ENCODE measurements at places on chromosomes 11 and 22. TPM values are rescaled to one million over a fixed set of nuclear protein-coding genes. Genes with fewer than 3 reads are reported as not detected.

Gene LRP5
- total RNA-seq, result 29.9 TPM

Gene KLHL35
- 4.3 TPM for total RNA-seq

DNA sequence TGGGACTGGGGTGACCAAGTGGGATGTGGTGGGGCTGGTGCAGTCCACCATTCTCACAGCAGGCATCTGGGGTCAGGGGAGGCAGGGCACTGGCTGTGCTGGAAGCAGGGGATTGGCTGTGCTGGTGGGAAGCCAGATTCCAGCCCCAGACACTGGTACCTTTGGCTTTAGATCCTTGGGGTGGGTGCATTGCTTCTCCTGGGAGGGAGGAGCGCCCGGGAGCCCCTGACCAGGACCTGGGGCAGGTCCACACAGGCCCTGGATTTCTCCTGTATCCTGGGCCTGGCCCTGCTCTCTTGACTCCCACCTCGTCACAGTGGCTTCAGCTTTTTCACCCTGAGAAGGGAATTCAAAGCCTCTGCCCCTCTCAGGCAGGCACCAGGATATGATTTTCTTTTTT lies 38.5 kb downstream of the ST3GAL4 start:
- DNase-seq, result no peak

- DNase-seq, result no peak
Observed at GRCh38 chr11:95108159-95108611, 18.5 kb downstream of the ENDOD1 start.

DNA sequence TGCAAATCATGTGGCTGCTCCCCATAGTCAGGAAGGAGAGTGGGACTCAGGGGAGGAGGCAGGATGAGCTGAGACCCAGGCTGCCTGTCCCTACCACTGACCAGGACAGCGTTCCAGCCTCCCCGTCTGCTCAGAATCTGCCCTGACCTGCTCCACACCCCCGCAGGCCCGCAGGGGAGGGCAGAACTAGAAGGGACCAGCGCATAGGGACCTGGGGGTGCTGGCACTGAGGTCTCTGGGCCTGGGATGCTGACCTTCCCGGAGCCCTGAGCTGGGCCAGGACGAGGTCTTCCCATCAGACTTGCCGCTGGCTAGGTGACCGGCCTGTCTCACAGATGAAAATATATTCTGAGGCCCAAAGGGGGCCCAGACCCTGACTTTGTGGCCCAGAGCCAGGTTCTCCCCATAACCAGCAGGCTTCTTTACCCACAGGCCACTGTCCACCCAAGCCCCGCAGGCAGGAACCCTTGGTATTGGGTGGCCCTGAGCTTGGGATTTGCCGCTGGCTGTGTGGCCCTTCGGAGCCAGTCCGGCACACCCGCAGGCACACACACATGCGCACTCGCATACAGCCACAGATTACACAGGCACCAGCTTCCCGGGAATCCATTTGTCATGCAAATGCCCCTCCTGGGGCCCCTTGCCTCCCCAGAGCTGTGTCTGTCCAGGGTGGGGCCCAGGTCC lies 13.8 kb upstream of the PIM3 start:
- no peak for DNase-seq

DNA sequence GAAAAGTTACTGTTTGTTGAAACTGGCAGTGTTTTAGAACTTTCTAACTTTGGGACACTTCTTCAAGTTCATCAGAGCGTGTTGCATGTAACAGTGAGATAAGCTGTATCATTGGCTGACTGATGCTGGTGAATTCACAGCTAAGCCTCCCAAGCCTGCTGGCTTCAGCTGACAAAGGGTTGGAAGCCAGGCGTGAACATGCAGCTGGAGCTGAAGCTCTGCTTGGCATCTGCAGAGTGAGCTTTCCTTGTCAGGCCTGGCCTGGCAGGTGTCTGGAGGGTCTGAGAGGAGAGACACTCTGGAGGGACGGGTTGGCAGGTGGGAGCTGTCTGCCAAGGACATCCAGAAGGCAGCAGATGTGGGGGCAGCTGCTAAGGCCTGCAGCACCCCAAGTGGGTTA lies 1.5 kb downstream of the AMPD3 start:
- DNase-seq, result no peak

- DNase-seq, result no peak
Observed at GRCh38 chr11:95922099-95922498, 1.8 kb downstream of the MTMR2 start.

DNA sequence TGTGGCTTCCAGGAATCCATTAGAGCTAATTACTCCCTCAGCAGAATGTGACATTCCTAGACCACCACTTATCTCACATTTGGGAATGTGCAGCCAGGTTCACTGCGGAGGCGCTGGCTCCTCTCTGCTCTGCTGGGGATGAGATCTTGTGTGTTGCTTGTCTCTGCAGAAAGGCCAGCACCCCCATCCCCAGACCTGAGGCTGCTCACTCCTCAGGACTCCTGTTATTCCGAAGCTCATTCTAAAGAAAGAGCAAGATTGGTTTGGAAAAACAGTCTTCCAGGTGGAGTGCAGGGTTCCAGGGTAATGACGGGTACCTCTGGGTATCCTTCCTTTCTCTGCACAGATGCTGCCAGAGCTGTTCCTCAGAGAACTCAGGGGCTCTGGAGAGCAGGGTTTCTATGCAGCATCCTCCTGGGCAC lies 20.8 kb downstream of the RSPH14 start:
- DNase-seq, result no peak

GRCh38 chr11:8019314-8020243 lies 32.4 kb downstream of the EIF3F start:
- peak; percentile 83 for DNase-seq

Gene HTR3A
- 0.55 TPM for total RNA-seq

Gene OR8D1
- total RNA-seq, result not detected

Gene SCN4B
- 4.0 TPM for total RNA-seq

GRCh38 chr22:49753961-49754695 lies 73.5 kb downstream of the BRD1 start:
- DNase-seq, result peak; percentile 68

GRCh38 chr11:19713196-19714021 lies 772 bp downstream of the NAV2 start:
- no peak for DNase-seq

Gene PIM3
- 181 TPM for total RNA-seq

- no peak for DNase-seq
Observed at GRCh38 chr11:57200917-57201316, 19.2 kb downstream of the LRRC55 start.

Gene SLC6A5
- total RNA-seq, result not detected

GRCh38 chr11:100683126-100683525 lies 4.0 kb upstream of the ARHGAP42 start:
- DNase-seq, result no peak

DNA sequence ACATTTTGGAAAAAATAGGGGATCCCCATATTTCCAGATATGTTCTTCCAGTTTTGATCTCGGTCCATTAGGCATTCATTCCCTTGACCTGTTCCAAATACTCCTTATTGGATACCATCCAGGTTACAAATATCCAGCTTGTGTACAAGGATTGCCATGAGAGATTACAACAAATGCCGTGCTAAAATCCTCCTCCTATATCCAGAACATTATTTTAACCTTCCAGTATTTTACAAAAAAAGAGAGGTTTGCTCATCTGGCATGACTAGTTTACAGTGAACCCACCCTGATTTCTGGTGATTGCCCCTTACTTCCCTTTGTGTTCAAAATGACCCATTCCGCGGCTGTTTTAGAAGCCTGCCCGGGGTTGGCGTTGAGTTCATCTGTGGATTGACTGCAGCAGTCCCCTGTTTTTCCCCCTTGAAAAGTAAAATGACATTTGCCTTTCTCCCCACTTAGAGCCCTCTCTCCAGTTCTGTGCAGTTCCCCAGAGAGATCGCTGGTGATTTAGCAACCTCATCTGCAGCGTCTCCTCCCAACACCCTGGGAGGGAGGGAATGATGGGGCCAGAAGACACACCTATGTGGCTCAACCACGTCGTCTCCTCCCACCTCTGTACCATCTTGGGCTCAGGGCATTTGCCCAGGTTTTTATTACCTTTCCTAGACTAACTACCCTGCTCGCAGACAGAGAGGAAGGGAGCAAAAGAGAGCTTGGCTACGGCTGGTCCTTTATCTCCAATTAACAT lies 73.6 kb downstream of the DSCAML1 start:
- DNase-seq, result no peak

All from lower leg skin (tissue), 4 donors.